GM23248 (cell line): ENCODE measurements at places on chromosomes 4 and X. TPM values are rescaled to one million over a fixed set of nuclear protein-coding genes. Genes with fewer than 3 reads are reported as not detected.

Gene GPR119
- total RNA-seq = not detected in 2 replicates

Gene MAGEA2
- not detected in 2 replicates for total RNA-seq

Gene SNCA
- total RNA-seq = not detected in 2 replicates

Gene GPAT3
- 1.7 and 13.8 TPM in 2 replicates for total RNA-seq

Gene RAB39B
- total RNA-seq = 2.0 and 3.1 TPM in 2 replicates

- DNase-seq = no peak
These were observed 55.3 kb downstream of the PDS5A start for GRCh38 chr4:39922399-39922798.

- peak; percentile 83 for DNase-seq
These were observed 62.3 kb downstream of the AGTR2 start for GRCh38 chrX:116232833-116233232.

- DNase-seq = no peak
These were observed 17.6 kb downstream of the UNC5C start for GRCh38 chr4:95531141-95531540.

DNA sequence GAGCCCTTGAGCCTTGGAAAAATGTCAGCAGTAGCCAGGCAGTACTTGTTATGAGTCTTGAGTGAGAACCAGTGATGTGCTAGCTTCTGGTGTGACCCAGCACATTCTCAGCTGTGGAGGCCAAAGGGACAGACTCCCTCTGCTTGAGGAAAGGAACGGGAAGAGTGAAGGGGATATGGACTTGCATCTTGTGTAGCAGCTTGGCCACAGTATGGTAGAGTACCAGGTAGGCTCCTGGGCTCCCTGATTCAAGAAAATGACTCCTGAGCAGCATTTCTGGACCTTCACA lies 1601.9 kb upstream of the ADGRL3 start:
- DNase-seq = no peak

DNA sequence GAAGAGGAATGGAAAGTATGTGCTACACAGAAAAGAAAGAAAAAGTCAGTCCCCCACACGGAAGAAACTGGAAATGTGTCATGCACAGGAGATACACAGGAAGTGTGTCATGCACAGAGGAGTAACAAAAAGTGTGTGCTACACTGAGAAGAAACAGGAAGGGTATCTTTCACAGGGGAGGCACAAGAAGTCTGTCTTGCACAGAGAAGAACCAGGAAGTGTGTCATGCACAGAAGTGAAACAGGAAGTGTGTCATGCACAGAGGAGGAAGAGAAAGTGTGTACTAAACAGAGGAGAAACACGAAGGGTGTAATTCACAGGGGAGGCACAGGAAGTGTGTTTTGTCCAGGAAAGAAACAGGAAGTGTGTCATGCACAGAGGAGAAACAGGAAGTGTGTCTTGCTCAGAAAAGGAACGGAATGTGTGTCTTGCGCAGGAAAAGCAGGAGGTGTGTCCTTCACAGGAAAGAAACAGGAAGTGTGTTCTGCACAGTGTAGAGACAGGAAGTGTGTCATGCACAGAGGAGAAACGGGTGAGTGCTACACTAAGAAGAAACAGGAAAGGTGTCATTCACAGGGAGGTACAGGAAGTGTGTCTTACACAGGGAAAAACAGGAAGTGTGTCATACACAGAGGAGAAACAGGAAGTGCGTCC lies 527.2 kb upstream of the PRKX start:
- DNase-seq = no peak

DNA sequence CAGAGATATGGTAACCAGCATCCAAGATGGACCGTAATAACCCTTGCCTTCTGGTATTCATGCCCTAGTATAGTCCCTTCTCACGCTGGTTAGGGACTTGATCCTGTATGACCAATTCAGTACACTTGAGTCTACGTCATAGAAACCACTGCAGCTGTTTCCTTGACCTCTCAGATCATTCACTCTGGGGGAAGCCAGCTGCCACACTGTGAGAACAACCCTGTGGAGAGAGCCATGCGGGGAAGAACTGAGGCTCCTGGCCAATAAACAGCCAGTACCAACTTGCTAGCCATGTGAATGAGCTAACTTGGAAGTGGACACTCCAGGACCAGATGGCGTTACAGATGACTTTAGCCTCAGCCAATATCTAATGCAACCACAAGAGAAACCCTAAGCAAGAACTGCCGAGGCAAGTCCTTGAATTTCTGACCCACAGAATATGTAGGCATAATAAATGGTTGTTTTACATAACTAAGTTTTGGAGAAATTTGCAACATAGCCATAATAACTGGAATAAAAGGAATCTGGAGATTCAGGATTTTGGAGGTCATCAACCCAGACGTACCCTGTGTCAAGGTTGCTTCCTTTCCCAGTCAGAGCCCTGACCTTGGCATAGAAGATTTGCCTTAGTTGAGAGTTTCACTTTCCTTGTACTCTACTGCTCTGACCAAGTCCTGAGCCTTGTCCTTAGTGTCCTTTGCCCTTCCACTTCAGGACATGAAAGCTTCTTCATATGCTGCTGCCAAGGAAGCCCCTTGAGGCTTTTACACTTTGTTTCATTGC lies 87.3 kb upstream of the ZNF81 start:
- peak; percentile 9 for DNase-seq

DNA sequence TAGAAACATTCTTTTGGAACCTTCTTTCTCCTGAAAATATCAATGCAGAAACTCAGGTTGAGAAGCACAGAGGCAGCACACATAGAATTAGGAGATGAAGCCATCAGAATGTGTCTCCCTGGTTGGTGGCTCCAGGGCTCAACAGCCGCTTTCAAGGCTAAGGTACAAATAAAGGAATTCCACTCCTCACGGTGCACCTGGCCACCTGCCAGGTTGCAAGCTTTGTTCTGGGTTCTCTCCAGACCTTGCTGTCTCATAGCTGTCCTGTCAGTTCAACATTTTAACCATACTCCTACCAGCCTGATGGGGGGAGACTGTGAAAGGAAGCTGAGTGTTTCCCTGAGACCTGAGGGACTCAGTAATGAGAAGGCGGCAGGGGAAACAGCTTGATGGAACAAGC lies 96.3 kb upstream of the HPF1 start:
- DNase-seq = no peak

- peak; percentile 2 for DNase-seq
These were observed 159.7 kb upstream of the ATP6AP2 start for GRCh38 chrX:40420899-40421729.

DNA sequence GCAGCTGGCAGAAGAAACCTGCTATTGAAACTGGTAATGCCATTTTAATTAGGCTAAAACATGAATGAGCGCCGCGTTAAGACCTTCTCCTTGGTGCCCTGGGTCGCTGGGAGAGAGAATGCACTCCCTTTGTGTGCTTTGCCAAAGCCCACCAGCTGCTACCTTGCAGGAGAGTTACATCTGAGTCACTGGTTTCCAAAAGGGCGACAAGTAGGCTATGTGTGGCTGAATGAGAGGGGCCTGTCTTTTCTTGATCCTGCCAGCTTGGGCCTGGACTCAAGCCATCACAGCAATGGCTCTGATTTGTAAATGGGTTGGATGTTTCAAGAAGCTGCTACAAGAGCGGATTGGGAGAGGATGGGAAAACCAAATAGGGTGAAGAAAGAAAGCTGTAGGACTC lies 81.5 kb downstream of the NHS start:
- no peak for DNase-seq

- DNase-seq = peak; percentile 47
These were observed 101.1 kb downstream of the ATP8A1 start for GRCh38 chr4:42555828-42556227.

GRCh38 chr4:139556071-139556723 lies at the start of gene SETD7:
Gene SETD7 (minus strand): TSS chr4:139556219. CDS start chr4:139556137, 82 bp downstream.
- DNase-seq = peak; percentile 88

DNA sequence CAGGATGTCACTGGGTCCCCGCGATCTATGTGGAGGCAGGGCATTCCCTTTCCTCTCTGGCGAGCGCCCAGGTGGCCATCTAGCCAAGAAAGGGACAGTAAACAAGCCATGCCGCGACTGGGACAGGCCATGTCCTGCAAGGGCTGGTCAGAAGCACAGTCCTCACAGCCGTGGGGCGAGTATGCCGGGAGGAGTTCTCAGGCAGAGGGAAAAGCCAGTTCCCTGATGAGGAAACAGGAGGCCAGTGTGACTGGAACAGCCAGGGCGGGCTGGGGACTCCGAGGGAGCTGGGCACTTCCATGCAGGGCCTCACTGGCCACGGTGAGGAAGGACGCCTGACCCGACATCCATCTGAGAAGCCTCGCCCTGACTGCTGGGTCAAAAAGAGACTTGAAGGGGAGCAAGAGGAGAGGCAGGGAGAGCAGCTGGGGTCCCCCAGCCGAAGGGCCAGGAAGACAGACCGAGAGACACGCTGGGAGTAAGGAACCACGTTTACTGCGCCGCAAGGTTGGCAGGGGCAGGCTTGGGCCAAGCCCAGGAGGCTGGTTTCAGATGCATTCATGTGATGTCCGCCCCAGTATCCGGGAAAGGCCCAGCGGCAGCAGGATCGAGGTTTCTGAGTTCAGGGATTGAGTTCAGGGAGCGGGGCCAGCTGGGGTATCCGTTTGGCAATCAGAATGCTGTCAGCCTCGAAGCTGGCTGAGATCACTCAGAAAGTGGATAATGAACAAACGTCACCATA lies 15.0 kb downstream of the CFAP99 start:
- no peak for DNase-seq

GRCh38 chr4:45438047-45438446 lies 685.8 kb downstream of the GABRG1 start:
- DNase-seq = peak; percentile 1

DNA sequence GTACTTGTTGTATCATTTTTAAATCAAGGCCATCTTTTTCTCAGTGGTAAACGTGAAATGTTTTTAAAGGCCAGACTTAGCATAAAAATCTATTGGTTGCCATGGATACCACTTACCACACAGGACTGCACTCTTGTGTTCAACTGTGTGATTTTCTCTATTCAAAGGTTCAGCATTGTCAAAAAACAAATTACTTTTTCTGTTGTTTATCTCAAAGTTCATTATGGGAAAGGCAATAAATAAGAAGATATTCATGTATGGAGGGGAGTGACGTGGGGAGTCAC lies 231.0 kb upstream of the GATB start:
- DNase-seq = no peak

DNA sequence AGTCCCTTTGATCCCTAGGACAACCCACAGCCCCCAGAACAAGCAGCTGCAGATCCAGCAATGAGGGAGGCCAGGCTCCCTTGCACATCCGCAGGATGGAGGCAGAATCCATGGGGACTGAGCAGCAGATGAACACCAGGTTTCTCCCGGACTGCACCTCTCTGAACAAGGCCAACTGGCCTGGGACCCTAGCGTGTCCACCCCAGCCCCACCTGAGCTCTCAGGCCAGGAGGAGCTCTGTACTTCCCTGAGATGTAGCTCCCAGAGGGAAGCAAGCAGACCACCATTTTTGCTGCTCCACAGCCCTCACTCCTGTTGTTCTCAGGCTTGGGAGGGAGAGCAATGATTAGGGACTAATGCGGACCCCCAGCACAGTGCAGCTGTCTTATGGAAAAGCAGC lies 1195.8 kb downstream of the PCDH18 start:
- no peak for DNase-seq

DNA sequence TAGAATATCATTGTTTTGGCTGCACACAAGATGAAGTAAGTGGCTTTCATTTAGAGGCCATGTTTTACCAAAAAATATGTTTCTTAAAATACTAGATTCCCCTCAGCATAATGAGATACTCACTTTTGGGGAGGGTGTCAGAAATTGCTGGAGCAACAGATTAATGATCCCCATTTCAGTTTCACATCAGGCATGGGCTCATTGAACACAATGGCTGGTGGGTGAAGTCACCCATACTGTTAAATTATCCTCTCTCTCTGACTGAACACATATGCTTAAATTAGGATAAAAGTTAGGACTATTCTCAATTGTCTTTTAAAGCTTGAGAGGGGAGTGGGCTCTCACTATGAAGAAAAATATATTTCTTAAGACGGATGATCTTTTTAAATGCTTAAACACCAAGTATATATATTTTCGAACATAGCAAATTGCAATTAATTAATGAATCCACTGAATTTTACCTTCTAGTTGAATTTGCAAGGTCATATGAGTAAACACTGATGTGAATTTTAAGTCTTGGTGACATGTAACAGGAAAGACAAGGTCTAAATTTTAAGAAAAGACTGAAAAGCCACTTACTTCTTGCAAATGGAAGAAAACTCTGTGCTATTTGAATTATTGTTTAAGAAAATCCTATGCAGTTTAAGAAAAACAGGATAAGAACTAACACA lies 2.5 kb downstream of the GPM6A start:
- DNase-seq = no peak

DNA sequence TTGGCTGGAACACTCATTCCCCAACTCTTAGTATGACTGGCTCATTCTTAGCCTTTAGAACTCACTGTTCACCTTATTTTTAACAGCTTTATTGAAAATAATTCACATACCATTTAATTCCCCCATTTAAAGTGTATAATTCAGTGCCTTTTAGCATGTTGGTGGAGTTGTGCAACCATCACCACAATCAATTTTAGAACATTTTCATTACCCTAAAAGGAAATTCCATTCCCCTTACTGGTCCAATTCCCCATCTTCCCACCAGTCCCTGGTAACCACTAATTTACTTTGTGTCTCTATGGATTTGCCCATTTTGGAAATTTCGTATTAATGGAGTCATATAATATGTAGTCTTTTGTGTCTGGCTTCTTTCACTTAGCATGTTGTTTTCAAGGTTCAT lies 19.7 kb downstream of the NHSL2 start:
- peak; percentile 43 for DNase-seq

GRCh38 chrX:793216-793770 lies 162.7 kb downstream of the SHOX start:
- no peak for DNase-seq

DNA sequence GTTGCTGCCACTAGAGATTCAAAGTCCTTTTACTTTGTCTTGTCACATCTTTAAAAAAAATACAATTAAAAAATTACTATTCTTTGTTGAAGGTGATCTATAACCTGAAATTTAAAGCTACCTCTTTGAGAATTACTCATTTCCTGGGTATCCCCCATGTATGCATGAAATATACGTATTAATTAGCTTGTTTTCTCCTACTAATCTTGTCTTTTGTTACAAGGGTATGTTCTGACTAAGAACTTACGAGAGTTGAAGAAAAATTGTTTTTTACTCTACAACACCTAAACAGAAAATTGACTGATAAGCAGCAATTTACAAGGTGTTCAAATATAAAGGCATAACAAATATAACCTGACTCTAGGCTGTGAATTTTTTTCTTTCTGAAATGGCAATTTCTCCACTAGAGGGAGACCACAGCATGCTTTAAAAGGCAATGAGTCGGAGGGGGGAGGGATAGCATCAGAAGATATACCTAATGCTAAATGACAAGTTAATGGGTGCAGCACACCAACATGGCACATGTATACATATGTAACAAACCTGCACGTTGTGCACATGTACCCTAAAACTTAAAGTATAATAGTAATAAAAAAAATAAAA lies 249.6 kb downstream of the OPHN1 start:
- peak; percentile 51 for DNase-seq

- peak; percentile 4 for DNase-seq
These were observed 98.9 kb upstream of the BMP3 start for GRCh38 chr4:80931631-80932081.

DNA sequence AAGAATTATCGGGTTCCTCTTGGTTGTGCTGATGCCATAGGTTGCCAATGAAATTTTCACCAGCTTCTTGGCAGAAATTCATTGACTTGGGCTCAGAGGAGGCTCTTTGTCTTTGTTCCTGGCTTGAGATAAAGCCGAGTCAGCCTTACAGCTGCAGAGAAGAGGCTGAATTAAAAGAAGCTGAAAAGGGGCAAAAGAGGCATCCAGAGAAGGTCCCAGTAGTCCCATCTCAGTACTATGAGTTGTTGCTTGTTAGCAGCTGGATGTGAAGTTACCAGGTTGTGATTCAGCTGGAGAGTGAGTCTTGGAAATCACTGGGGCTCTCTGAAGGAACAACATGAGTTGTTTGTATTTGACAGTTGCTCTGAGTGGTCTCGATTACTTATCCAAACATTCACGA lies 59.7 kb downstream of the SMAD1 start:
- no peak for DNase-seq
